Naive thymus-derived CD4-positive, alpha-beta T cell (primary cell): ENCODE measurements at places on chromosomes 7 and 10.
A peak's percentile ranks its signal among the peaks of the same experiment; 100 is the strongest.

DNA sequence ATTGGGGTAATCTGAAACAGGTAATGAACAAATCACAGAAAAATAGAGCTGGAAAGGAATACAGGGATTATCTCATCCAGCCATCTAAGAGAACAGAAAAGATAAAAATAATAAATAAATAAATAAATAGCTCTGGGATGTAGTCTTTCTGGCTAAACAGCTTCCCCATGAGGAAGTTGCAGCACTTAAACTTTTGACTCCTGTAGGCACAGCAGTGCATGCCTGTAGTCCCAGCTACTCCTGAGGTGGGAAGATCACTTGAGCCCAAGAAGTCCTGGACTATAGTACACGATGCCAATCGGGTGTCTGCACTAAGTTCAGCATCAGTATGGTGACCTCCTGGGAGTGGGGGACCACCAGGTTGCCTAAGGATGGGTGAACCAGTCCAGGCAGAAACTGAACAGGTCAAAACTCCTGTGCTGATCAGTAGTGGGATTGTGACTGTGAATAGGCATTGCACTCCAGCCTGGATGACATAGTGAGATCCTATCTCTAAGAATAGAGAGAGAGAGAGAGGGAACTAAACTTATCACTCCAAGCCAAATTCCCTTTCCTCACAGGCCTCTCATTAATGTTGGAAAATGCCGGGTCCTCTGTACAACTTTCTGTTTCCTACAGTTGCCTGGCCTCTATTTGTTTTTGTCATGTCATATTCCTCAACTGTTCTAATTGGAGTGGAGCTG is 61.7 kb upstream of the CDK13 start:
- DNase-seq, result no peak
- no peak overlapping the region for H3K27ac ChIP-seq
- no peaks in the 10 kb centered on the region for H3K36me3 ChIP-seq
- H3K4me3 ChIP-seq, result no peak overlapping the region
- no peaks in the 10 kb centered on the region for H3K27me3 ChIP-seq

- H3K4me1 ChIP-seq, result peaks cover 32% of the 10 kb centered on the region
- H3K27ac ChIP-seq, result no peak overlapping the region
- H3K27me3 ChIP-seq, result no peaks in the 10 kb centered on the region
- H3K36me3 ChIP-seq, result no peaks in the 10 kb centered on the region
- no peak overlapping the region for H3K4me3 ChIP-seq
Observed at GRCh38 chr7:35722054-35722849, 27.3 kb upstream of the HERPUD2 start.

- DNase-seq, result no peak
- peak overlapping the region; percentile 61 for H3K27ac ChIP-seq
- peak overlapping the region; percentile 46 for H3K4me3 ChIP-seq
Observed at GRCh38 chr7:55887821-55888247, 578 bp downstream of the ZNF713 start.

DNA sequence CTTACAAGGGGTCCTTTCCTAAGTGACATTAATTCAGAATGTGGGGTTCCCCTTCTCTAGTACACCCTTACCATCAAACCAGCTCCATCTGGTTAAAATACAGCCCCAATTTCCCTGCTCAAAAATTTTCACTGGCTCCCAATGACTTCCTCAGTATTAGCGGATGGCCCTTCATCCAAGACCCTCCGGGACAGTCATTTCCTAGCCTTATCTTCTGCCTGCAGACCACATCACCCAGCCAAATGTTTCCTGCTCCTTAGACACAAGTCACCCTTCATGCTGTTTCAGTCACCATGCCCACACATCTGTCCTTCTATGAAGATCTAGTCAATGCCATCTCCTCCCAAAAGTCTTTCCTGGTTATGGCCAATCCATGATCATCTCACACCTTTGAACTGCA is 45.2 kb downstream of the PARD3 start:
- H3K36me3 ChIP-seq, result no peaks in the 10 kb centered on the region
- H3K4me1 ChIP-seq, result no peaks in the 10 kb centered on the region
- no peak overlapping the region for H3K27ac ChIP-seq
- no peak overlapping the region for H3K4me3 ChIP-seq

- no peak for DNase-seq
- H3K4me1 ChIP-seq, result no peaks in the 10 kb centered on the region
- H3K27me3 ChIP-seq, result no peaks in the 10 kb centered on the region
- H3K27ac ChIP-seq, result no peak overlapping the region
Observed at GRCh38 chr10:77189075-77189474, 448.5 kb downstream of the KCNMA1 start.

- H3K4me1 ChIP-seq, result peaks cover 4% of the 10 kb centered on the region
- H3K27me3 ChIP-seq, result no peaks in the 10 kb centered on the region
- no peaks in the 10 kb centered on the region for H3K36me3 ChIP-seq
Observed at GRCh38 chr7:1060315-1061072, 16.1 kb downstream of the GPR146 start.

DNA sequence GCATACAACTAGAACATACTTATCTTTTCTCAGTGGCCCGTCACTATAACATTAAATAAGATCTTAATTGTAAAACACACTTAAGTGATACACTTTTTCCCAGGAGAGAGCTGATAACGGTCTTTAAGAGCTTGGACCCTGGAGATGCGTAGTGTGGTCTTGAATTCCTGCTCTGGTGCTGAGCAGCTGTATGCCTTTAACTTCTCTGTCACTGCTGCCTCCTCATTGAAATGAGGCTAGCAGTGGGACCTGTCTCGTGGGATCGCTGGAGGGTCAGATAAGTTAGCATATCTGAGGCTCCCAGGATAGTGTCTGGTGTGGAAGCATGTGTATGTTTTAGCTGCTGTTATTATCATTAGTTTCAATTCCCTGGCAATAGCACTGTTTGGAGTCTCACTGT is 194.9 kb downstream of the SDK1 start:
- H3K4me3 ChIP-seq, result no peak overlapping the region
- no peaks in the 10 kb centered on the region for H3K4me1 ChIP-seq
- H3K27ac ChIP-seq, result no peak overlapping the region
- DNase-seq, result no peak
- H3K36me3 ChIP-seq, result no peaks in the 10 kb centered on the region

- DNase-seq, result peak; percentile 71
- no peak overlapping the region for H3K27ac ChIP-seq
- no peak overlapping the region for H3K4me3 ChIP-seq
- H3K27me3 ChIP-seq, result no peaks in the 10 kb centered on the region
Observed at GRCh38 chr7:23055582-23056178, 41.8 kb upstream of the HYCC1 start.

DNA sequence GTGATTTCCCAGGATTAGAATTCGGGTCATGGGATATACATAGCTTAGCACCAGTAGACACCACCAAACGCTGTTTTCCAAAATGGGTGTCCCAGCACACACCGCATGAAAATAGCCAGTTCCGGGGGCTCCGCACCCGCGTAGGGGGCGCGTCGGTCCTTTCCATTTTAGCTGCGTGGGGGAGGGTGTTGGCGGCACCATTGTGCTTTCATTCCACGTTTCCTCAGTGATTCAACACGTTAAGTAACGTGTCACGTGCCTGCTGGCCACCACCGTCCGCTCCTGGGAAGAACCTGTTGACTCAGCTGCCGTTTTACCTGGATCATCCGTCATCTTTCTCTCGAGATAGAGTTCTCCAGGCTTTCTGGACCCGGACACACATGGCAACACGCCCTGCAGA is 25.6 kb upstream of the ADGRA1 start:
- no peaks in the 10 kb centered on the region for H3K27me3 ChIP-seq
- no peak for DNase-seq
- no peak overlapping the region for H3K27ac ChIP-seq
- H3K4me3 ChIP-seq, result no peak overlapping the region
- no peaks in the 10 kb centered on the region for H3K36me3 ChIP-seq

- H3K27ac ChIP-seq, result no peak overlapping the region
- peaks cover 21% of the 10 kb centered on the region for H3K4me1 ChIP-seq
- H3K36me3 ChIP-seq, result no peaks in the 10 kb centered on the region
- H3K4me3 ChIP-seq, result peak overlapping the region; percentile 21
- peak; percentile 86 for DNase-seq
Observed at GRCh38 chr10:33248638-33249037, 85.8 kb downstream of the NRP1 start.

- DNase-seq, result no peak
- H3K27ac ChIP-seq, result no peak overlapping the region
- H3K27me3 ChIP-seq, result no peaks in the 10 kb centered on the region
- no peak overlapping the region for H3K4me3 ChIP-seq
- no peaks in the 10 kb centered on the region for H3K36me3 ChIP-seq
Observed at GRCh38 chr7:127485482-127485881, 93.0 kb upstream of the ZNF800 start.

DNA sequence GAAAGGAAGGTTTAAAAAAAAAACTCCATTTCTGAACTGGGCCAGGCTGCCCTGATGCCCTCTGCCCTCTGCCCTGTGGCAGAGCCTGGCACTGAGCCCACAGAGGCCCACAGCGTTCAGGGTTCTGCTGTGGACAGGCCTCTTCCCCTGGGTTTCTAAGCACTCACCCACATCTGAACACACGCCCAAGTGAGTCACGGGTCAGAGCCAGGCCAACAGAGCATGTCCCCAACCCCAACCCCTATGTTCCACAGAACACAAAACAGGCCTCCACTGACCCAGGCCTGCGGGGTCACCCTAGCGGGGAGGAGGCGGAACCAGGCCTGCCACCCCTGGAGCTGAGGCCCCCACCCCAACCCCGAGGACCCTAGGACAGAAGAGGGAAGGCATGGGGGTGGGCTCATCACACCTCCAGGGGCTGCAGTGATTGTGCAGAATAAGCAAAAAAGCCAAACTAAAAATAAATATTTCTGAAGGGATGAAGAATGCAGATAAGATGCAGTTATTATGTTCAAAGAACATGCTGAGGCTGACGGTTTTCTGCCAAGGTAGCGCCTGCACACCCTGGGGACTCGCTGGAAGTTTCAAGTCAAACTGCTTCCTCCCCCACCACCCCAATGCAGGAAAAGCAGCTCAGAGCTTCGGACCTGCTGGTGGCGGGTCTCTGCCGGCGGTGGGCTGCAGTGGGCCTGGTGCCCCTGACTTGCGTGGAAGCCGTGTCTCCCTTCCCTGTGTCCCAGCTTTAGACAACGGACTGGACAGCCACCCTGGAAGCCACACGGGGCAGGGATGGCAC is 5.4 kb downstream of the WDR86 start:
- no peaks in the 10 kb centered on the region for H3K27me3 ChIP-seq
- no peak overlapping the region for H3K4me3 ChIP-seq

DNA sequence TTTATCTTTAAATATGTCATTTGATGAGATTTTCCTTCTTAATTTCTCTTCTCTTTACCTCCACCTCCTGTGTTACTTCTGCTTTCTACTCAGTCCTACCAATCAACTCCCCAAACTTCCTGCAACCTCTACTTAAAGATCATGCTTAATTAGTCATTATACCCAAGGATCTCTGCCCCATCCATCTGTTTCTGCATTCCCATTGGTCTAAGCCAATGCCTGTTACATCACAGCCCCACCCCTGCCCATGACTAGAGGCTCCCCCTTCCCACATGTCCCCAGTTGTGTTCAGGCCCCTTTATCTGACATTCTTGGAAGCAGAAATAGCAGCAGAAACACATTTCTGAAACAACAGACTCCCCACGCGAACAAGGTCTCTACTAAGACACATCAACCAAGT is 319.1 kb upstream of the NFE2L3 start:
- DNase-seq, result no peak
- no peaks in the 10 kb centered on the region for H3K36me3 ChIP-seq
- no peaks in the 10 kb centered on the region for H3K4me1 ChIP-seq
- peaks cover 3% of the 10 kb centered on the region for H3K27me3 ChIP-seq
- H3K4me3 ChIP-seq, result no peak overlapping the region

DNA sequence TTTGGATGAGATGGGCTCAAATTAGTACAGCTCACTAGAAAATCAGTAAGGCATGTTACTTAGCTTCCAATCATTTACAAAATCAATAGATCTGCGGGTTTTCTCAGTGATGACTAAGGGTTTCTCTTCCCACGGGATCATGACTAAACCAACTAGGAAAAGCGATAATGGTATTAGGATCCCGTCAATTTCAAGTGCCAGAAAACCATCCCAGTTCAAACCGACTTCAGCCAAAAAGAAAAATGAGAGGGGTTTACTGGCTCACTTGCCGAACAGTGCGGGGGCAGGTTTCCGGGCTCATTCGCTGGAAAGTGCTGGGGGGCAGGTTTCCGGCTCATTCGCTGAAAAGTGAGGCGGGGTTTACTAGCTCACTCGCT is 62.1 kb upstream of the LYZL2 start:
- H3K27ac ChIP-seq, result no peak overlapping the region
- DNase-seq, result no peak
- H3K4me3 ChIP-seq, result no peak overlapping the region
- no peaks in the 10 kb centered on the region for H3K36me3 ChIP-seq
- H3K4me1 ChIP-seq, result peaks cover 12% of the 10 kb centered on the region

GRCh38 chr10:119283818-119284217 is 76.4 kb downstream of the GRK5 start:
- no peak overlapping the region for H3K4me3 ChIP-seq
- no peaks in the 10 kb centered on the region for H3K27me3 ChIP-seq
- DNase-seq, result peak; percentile 34
- H3K4me1 ChIP-seq, result peaks cover 33% of the 10 kb centered on the region
- H3K36me3 ChIP-seq, result no peaks in the 10 kb centered on the region
- no peak overlapping the region for H3K27ac ChIP-seq

- H3K27me3 ChIP-seq, result no peaks in the 10 kb centered on the region
- no peaks in the 10 kb centered on the region for H3K4me1 ChIP-seq
- H3K27ac ChIP-seq, result no peak overlapping the region
- H3K4me3 ChIP-seq, result no peak overlapping the region
Observed at GRCh38 chr7:140440593-140440992, 36.7 kb downstream of the RAB19 start.

DNA sequence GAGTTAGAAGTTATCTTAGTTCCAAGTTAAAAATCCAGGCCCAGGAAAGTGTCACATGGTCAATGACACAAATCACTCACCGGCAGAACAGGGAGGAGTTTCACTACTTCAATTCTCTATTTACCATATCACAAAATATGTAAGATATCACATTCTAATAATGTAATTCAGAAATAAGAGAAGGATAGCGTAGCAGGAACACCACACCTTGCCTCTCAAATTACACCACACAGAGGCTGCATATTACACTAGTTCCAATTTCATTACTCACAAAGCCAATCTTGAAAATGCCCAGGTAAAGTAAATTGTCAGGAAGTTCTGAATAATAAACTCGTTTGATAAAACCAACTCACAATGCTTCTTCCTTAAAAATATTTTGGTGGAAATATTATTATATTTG is 169.2 kb downstream of the CTTNBP2 start:
- no peak overlapping the region for H3K27ac ChIP-seq
- H3K4me1 ChIP-seq, result no peaks in the 10 kb centered on the region
- H3K4me3 ChIP-seq, result no peak overlapping the region
- no peaks in the 10 kb centered on the region for H3K36me3 ChIP-seq

GRCh38 chr10:80204677-80205476 is 460 bp downstream of the ANXA11 start:
- H3K27ac ChIP-seq, result peak overlapping the region; percentile 94
- peaks cover 44% of the 10 kb centered on the region for H3K4me1 ChIP-seq
- peaks cover 11% of the 10 kb centered on the region for H3K36me3 ChIP-seq
- no peaks in the 10 kb centered on the region for H3K27me3 ChIP-seq
